ENCODE measurements at places on chromosomes 1 and 21. TPM values are rescaled to one million over a fixed set of nuclear protein-coding genes. Genes with fewer than 3 reads are reported as not detected.

DNA sequence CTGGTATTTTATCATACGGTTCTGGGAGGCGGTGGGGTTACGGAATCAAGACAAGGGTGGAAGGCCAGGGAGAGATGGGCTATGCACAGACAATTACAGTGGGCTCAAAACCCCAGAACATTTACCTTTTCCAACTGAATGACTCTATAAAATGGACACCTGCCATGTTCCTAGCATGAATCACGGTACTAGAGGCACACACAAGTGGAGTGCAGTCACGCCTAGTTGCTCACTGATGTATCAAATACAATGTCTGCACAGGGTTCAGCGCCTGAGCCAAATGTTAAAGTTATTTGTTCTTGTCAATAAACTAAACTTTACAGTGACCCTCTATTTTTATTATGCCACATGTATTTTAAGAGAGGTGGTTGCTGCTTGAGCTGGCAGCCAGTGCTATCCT, 121.4 kb downstream of the ATG4C start:
- no peak overlapping the region for H3K27ac ChIP-seq
- no peaks in the 10 kb centered on the region for H3K36me3 ChIP-seq
- no peak for DNase-seq
- H3K4me1 ChIP-seq = peaks cover 17% of the 10 kb centered on the region

- no peak overlapping the region for H3K4me3 ChIP-seq
- H3K27me3 ChIP-seq = no peaks in the 10 kb centered on the region
- H3K27ac ChIP-seq = no peak overlapping the region
- no peak for DNase-seq
Measured at GRCh38 chr1:157030728-157031127, 14.8 kb downstream of the ARHGEF11 start.

- no peaks in the 10 kb centered on the region for H3K36me3 ChIP-seq
- DNase-seq = no peak
- H3K4me1 ChIP-seq = peaks cover 36% of the 10 kb centered on the region
- no peak overlapping the region for H3K27ac ChIP-seq
- H3K27me3 ChIP-seq = peaks cover 52% of the 10 kb centered on the region
- H3K4me3 ChIP-seq = no peak overlapping the region
Measured at GRCh38 chr1:246063013-246063616, 444.0 kb downstream of the SMYD3 start.

- H3K4me1 ChIP-seq = 0 out of 2 replicates have a peak, but pooled peaks cover 2% of the 10 kb centered on the region
- H3K27me3 ChIP-seq = no peaks in the 10 kb centered on the region
- H3K27ac ChIP-seq = no peak overlapping the region
- H3K4me3 ChIP-seq = no peak overlapping the region
- H3K36me3 ChIP-seq = no peaks in the 10 kb centered on the region
Measured at GRCh38 chr1:187121661-187122060, 292.9 kb downstream of the PLA2G4A start.

DNA sequence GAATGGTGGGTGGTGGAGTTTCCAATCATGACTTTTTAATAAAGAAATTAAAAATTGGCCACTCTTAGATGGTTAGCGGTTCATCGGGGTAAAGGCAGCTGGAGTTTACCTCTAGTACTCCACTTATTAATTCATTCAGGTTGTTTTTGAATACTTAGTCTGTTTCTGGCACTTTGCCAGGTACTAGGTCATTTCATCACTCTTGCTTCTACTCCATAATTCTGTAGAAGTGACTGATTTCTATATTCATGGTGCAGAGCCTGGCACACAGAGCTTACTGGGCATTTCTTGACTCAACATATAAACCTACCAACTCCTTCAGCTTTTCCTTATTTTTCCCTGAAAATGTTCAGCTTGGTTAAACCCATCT, 31.5 kb downstream of the FOXD2 start:
- H3K36me3 ChIP-seq = no peaks in the 10 kb centered on the region
- no peak for DNase-seq
- H3K27me3 ChIP-seq = peaks cover 4% of the 10 kb centered on the region
- H3K27ac ChIP-seq = no peak overlapping the region
- peaks cover 10% of the 10 kb centered on the region for H3K4me1 ChIP-seq
- no peak overlapping the region for H3K4me3 ChIP-seq

The AMY1A gene
- total RNA-seq = not detected

The CYP4Z1 gene
- not detected for total RNA-seq

The COP1 gene
- total RNA-seq = 40.4 TPM

The KRTAP11-1 gene
- total RNA-seq = not detected

- H3K27ac ChIP-seq = no peak overlapping the region
- no peaks in the 10 kb centered on the region for H3K27me3 ChIP-seq
- no peaks in the 10 kb centered on the region for H3K36me3 ChIP-seq
- H3K4me3 ChIP-seq = no peak overlapping the region
Measured at GRCh38 chr1:67208217-67208616, 42.0 kb downstream of the IL23R start.

DNA sequence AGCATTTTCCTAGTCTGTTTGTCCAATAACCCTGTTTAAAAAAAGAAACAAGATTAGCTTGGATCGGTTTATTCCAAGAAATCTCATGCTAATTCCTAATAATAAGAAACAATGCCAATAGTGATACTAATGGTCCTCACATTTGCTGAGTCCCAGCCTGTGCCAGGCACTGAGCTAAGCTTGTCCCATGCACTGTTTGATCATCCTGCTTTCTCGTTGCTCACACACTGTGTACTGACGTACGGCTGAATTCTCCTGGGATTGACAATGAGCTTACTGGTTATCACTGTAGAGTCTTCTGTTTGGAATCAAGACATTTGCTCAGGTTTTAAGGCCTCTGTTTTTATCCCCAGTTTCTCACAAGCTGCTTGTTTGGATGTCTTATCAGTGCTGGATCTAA, 71.1 kb downstream of the CACNA1E start:
- peaks cover 3% of the 10 kb centered on the region for H3K4me1 ChIP-seq
- H3K27ac ChIP-seq = no peak overlapping the region
- no peak for DNase-seq
- H3K36me3 ChIP-seq = no peaks in the 10 kb centered on the region
- H3K27me3 ChIP-seq = no peaks in the 10 kb centered on the region
- H3K4me3 ChIP-seq = no peak overlapping the region

DNA sequence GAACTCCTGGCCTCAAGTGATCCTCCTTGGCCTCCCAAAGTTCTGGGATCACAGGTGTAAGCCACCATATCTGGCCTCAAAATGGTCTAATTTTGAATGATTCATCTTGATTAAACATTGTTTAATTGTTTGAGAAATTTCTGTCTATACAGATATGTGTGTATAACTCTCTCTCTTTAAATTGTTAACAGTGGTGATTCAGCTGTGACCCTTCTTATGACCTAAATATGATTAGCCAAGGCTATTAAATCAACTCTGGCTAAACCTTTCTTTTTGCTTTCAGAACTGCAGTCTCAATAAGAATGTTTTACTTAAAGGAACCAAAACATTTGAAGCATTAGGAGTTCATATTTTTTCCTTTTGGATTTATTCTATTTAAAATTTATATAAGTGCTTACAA, 19.2 kb upstream of the B3GALT5 start:
- DNase-seq = no peak
- H3K36me3 ChIP-seq = peaks cover 35% of the 10 kb centered on the region
- no peaks in the 10 kb centered on the region for H3K27me3 ChIP-seq
- H3K27ac ChIP-seq = no peak overlapping the region

DNA sequence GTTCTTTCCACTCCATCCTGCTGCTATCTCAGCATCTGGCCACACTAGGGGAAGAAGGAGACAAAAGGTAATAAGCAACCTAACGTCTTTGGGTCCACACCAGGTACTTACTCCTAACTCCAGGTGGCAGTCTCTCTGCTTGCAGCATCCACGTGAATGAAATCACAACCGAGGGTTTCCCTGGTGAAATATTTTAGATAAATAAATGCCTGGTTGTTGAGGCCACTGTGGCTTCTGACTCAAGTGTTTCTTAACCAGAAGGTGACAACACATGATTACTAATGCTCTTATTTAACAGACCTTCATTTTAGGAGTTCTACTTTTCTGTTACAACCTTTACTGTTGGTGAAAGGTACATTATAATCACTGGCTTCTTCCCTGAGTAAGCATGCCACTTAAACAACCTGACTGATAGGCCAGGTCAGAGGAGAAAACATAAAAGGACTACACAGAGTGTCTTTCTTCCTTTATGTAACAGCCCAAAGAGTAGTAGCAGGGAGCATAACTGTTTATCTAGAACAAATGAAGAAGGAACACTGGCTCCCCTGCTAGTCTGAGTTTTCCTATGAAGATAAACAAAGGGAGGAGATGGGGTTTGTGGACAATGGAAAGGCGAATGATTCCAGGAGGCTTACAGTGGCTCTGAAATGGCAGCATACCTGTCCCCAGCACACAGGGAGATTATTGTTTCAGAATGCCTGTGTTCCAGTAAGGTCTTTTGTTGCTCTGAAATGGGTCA, 59.9 kb downstream of the SYT6 start:
- H3K4me3 ChIP-seq = no peak overlapping the region

The RHD gene
- total RNA-seq = not detected

GRCh38 chr1:91750398-91750996, 135.5 kb downstream of the TGFBR3 start:
- DNase-seq = no peak
- no peak overlapping the region for H3K27ac ChIP-seq
- H3K4me1 ChIP-seq = peaks cover 19% of the 10 kb centered on the region
- H3K4me3 ChIP-seq = no peak overlapping the region
- H3K36me3 ChIP-seq = peaks cover 16% of the 10 kb centered on the region

- H3K36me3 ChIP-seq = no peaks in the 10 kb centered on the region
- H3K27ac ChIP-seq = no peak overlapping the region
- DNase-seq = no peak
- no peak overlapping the region for H3K4me3 ChIP-seq
- H3K27me3 ChIP-seq = no peaks in the 10 kb centered on the region
Measured at GRCh38 chr21:35207322-35207721, 158.2 kb upstream of the RUNX1 start.
